Stimulated activated CD4-positive, alpha-beta T cell treated with anti-CD3 and anti-CD28 coated beads, Interleukin-1b, Interleukin-23, amount 100 ng/mL, for 4 hours (primary cell): ENCODE measurements at places on chromosomes 2 and 18.

DNA sequence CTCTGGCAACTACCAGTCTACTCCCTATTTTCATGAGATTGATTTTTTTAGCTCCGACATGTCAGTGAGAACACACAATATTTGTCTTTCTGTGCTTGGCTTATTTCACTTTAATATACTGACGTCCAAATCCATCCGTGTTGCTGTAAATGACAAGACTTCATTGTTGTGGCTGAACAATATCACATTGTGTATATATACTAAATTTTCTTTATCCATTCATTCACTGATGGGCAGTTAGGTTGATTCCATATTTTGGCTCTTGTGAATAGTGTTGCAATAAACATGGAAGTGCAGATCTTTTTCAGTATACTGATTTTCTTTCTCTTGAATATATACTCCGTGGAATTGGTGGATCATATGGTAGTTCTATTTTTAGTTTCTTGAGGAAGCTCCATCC, 5.8 kb upstream of the TTC21B start:
- DNase-seq, result no peak

GRCh38 chr2:5926871-5927512, 234.8 kb downstream of the SOX11 start:
- no peak for DNase-seq

DNA sequence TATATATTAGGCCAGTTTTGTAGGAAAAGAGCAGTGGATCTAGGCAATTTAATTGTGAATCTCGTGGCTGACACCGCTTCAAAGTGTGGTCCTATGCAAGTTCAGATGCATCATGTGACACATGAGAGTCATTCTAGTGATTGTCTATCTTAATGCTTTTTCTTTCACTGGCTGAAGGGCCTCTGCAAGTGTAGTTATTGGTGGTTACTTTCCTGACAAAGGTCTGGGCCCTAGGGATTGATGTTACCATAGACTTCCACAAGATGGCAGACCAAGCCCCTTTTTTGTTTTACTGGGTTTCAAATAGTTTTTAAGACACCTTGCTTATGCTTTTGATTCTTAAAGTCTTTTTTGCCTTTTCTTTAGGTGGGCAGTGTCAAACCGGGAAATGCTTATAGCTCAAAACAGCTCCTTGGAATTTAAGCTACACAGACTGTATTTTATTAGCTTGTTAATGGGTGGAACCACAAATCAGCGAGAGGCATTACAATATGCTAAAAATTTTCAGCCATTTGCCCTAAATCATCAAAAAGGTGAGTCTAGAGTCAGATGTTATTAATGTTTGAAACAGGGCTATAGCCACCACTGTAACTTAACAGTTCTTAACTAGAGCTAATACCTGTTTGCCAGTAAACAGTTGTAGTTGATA, 25.9 kb downstream of the CD8A start:
- DNase-seq, result peak; percentile 17

- DNase-seq, result no peak
Measured at GRCh38 chr18:48739266-48740067, 200.6 kb downstream of the CTIF start.

GRCh38 chr2:241850544-241851324, 8.0 kb downstream of the PDCD1 start:
- no peak for DNase-seq

GRCh38 chr2:204923957-204924356, 378.7 kb downstream of the PARD3B start:
- DNase-seq, result no peak
